ENCODE measurements at places on chromosomes 11 and 22.

GRCh38 chr11:75383246-75383645 is 16.1 kb upstream of the RPS3 start:
- no peak for DNase-seq

DNA sequence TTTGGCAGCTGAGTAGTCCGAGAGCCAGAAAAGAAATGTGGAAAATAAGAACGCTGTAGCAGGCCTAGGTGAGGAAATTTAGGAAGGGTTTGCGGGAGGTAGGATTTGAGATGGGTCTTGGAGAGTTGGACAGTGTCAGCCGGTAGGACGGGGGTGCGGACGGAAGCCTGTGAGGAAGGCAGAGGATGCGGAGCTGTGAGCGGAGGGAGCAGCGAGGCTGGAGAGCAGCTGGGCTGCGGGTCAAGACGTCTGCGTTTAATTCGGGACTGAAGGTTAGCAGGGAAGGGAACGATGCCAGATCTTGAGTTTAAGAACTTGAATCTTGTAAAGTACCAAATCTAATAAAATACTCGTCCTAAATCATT is 669 bp upstream of the TIGD3 start:
- DNase-seq, result no peak

- DNase-seq, result no peak
These were observed 7.1 kb upstream of the VWA5A start for GRCh38 chr11:124108156-124108555.

DNA sequence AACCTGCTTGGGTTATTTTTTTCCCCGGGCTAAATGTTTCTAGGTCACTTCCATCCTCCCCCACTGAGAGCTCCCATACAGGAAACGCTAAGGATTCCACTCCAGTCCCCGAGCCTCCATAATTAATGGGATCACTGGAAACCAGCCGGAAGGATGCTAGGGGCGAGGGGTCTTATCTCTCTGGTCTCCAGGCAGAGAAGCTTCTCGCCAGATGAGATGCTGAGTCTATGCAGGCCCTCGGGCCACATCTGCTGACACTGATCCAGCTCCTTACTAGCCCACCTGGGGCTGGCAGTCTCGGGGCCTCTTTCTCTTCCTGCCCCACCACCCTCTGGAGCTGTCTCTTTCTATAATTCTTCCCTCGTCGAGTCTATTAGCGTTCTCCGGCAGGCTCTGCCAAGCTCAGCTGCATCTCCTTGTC is 125.9 kb upstream of the SYT13 start:
- no peak for DNase-seq

GRCh38 chr11:18366286-18366685 is 28.1 kb upstream of the LDHA start:
- DNase-seq, result no peak

DNA sequence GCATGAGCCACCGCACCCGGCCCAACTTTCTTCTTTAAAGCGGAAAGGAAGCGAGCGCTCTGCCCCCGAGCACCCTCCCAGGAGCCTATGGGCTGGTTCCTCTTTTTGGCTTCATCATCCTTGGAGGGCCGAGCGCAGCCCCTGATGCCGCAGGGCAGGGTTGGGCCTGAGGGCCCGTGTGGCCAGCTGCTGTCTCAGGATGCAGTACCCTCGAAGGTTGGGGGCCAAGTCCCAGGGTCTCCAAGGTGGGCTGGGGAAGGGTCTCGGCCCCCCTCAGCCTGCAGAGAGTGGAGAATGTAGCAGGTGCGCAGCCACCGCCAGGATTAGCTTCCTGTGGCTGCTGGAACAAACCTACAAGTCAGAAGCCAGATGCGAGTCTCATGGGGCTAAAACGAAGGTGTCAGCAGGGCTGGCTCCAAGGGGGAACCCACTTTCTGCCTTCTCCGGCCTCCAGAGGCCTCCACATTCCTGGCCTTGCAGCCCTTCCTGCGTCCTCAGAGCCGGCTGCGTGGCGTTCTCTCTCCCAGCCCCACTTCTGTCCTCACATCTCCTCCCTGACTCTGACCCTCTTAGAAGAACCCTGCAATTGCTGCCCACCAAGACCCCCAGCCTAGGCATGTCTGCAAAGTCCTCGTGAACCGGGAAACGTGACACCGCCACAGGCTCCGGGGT is 2.9 kb downstream of the PANX2 start:
- no peak for DNase-seq

GRCh38 chr11:110293389-110293788 is 3.0 kb downstream of the RDX start:
- no peak for DNase-seq

GRCh38 chr11:114237321-114238280 is 58.6 kb upstream of the NNMT start:
- DNase-seq, result no peak

GRCh38 chr11:73321604-73322381 is 13.7 kb downstream of the ARHGEF17 start:
- no peak for DNase-seq

- DNase-seq, result no peak
These were observed 7.3 kb downstream of the TBCEL start for GRCh38 chr11:121031167-121031566.

- peak; percentile 22 for DNase-seq
These were observed 2.7 kb downstream of the SIK3 start for GRCh38 chr11:117095284-117096161.

- no peak for DNase-seq
These were observed 324.2 kb downstream of the DCDC1 start for GRCh38 chr11:31045335-31045734.

- no peak for DNase-seq
These were observed 34.8 kb upstream of the SOX10 start for GRCh38 chr22:38018938-38019827.

GRCh38 chr11:134565343-134565891 is 153.4 kb upstream of the B3GAT1 start:
- DNase-seq, result no peak

DNA sequence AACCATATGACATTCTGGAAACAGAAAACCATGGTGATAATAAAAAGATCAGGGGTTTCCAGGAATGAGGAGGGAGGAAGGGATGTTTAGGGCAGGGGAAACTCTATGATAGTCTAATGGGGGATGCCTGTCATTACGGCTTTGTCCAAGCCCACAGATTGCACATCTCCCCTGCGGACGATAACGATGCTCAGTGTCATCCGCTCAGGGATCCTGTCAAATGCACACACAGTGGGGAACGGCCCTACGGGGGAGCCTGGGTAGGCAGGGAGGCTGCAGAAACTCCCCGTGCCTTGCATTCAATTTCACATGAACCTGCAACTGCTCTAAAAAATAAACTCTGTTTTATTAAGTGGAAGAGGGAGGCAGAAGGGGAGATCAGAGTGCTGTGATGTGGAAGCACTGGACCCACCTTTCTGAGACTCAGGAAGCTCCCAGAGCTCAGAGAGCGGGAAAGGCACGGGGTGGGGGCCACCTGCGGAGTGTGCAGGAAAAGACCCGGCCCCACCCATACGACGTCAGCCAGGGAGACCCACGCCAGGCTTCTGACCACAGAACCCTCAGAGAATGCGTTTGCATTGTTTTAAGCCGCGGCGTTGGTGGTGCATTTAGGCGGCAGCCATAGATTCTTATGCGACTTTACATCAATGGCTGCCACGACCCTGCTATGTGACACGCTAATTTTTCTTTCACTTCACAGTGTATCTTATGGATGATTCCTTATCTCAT is 543.5 kb downstream of the BRD1 start:
- DNase-seq, result no peak

DNA sequence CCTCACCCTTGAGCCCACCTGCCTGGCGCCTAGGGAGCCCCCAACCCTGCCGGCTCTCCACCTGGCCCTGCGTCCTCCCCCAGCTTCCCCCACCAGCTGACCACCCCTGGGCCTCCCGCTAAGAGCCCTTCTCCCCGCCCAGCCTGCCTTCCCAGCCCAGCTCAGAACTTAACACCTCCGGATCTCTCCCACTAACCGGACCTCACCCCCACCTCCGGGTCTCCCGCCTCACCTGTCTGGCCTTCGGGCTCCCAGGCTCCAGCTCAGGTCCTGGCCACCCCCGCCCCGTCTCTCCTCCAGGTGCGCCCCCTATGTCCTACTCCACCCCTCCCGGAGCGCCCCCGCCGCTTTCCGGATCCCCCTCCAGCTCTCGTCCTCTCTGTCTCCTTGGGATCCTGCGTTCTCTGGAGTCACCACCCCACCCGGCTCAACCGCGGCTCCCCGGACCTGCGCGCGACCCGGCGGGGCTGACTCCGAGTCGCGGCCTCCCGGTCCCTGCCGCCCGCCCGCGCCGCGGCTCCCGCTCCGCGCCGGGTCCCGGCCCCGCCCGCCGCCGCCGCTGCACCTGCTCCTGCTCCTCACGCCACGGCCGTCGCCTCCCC is at the start of gene KCNJ11:
Gene KCNJ11, minus strand, starts transcription at position 51 of the 602 bp plus-strand sequence. CDS start 568 bp downstream, outside the sequence.
- no peak for DNase-seq

DNA sequence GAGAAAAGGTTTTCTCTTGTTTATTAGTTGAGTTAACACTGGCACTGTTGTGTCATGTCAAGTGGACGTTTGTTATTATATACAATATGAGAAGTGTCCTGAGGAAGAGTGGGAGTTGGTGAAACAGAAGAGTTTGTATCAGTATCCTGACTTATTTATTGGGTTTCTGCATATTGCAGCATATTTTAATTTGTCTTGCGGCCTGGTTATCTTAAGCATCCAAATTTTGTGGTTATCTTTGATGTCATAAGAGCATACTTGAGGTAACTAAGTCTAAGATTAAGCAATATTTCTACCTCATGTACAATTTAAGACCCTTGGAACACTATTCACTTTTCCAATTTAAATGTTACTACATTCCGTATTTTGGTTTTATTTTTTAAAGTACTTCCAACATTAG is 103.5 kb downstream of the DDX10 start:
- no peak for DNase-seq

- no peak for DNase-seq
These were observed 359.0 kb downstream of the JRKL start for GRCh38 chr11:96748639-96749370.

DNA sequence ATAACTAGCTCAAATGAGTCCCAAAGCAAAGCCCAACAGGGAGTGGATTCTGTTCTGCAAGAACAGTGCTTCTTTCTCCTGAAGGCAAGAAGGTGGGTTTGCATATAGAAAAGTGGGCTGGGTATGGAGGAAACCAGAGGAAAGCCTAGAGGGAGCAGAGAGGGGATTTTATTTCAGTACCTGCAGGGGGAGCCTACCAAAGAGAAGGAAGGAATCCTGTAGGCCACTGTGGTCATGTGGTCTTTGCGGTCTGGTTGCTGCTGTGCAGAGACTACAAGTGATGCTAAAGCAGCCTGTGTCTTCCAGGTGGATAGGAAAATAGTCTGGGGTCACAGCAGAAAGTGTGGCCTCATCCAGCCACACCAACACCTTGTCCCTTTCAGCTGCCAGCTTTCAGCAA is 33.2 kb upstream of the ZBTB16 start:
- no peak for DNase-seq

GRCh38 chr11:38089726-38090125 is 1491.7 kb upstream of the RAG2 start:
- DNase-seq, result no peak

DNA sequence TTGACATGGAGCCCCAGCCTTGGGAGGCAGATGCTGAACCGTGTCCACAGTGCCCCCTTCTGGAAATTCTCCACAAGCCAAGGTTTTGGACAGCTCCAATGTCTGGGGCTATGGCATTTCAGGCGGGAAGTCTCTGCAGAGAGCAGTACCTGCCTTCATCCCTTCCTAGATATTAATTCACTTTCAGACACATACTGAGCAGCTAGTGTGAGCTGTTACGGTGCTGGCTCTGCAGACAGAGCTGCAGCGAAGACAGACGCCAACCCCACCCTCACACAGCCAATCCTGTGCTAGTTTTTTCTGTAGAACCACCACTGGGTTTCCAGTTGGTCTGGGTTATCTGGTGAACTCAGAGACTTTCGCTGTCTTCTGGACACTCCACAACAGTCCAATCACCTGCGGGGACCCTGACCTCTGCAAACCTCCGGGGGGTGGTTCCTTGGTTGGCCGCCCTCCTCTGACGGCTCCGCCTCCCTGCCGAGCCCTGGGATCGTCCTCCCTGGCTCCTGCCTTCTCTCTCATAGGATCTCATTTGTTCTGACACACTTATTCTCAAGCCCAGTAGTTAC is 9.1 kb downstream of the LMF2 start:
- no peak for DNase-seq

- DNase-seq, result no peak
These were observed 61.0 kb downstream of the LARGE2 start for GRCh38 chr11:45983471-45983845.

DNA sequence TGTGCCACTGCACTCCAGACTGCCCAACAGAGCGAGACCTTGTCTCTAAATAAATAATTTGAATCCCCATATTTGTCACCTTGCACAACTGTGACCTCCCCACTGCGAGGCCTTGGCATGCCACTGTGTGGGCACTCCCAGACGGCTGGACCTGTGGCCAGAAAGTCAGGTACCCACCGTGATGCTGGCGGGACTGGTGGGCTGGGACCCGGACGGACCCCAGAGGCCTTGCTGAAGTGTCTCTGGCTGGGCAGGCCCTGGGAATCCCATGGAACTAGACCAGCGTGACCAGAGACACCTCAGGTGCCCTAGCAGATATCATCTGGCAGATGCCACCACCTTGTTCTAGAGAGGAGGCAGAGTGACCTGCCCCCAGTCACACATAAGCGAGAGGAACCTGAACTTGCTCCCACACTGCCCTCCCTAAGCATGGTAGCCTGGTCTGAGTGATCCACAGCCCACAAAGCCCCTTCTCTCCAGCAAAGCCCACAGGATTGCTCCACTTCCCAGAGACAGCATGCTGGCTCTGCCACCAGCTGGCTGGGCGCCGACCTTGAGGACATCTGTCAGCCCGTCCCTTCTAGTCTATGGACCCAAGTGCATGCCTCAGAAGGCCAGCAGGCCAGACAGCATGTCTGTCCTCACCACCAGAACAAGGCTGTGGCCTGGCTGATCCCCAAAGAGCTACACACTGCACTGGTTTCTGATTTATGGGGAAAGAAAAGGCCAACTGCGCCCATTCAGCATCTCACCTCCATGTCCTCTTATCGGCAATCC is 9.5 kb downstream of the MACROD1 start:
- DNase-seq, result no peak

DNA sequence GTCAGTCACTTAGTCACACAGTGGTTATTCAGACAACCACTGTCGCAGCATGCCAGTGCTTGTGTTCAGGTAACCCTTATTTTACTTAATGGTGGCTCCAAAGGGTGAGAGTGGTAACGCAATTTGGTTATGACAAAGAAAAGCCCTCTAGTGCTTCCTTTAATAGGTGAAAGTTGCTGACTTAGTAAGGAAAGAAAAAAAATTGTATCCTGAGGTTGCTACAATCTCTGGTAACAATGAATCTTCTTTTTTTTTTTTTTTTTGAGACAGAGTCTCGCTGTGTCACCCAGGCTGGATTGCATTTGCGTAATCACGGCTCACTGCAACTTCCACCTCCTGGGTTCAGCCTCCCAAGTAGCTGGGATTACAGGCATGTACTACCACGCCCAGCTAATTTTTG is 64.5 kb downstream of the C11orf91 start:
- no peak for DNase-seq
